Camera-type eye (tissue), 1 donor: ENCODE measurements at places on chromosomes 16 and 17. TPM values are rescaled to one million over a fixed set of nuclear protein-coding genes. Genes with fewer than 3 reads are reported as not detected.

The MBTD1 gene
- total RNA-seq: 78.7 TPM

The UTS2R gene
- 3.2 TPM for total RNA-seq

The PPL gene
- total RNA-seq: 37.7 TPM

The CLEC3A gene
- total RNA-seq: not detected

The ZSCAN32 gene
- 15.6 TPM for total RNA-seq

The GDPD1 gene
- 15.1 TPM for total RNA-seq

The TEKT1 gene
- total RNA-seq: 2.3 TPM

The PRSS8 gene
- total RNA-seq: 6.2 TPM

The KRTAP4-5 gene
- total RNA-seq: not detected

The HLF gene
- total RNA-seq: 37.6 TPM

The PLXDC1 gene
- total RNA-seq: 49.3 TPM

The KRT25 gene
- total RNA-seq: 0.22 TPM

The TRIM72 gene
- 7.6 TPM for total RNA-seq

The CRYM gene
- 58.2 TPM for total RNA-seq

The OR2C1 gene
- 0.99 TPM for total RNA-seq

The IRF8 gene
- total RNA-seq: 10.4 TPM
